ENCODE measurements at places on chromosomes 5 and 9.
A peak's percentile ranks its signal among the peaks of the same experiment; 100 is the strongest.

GRCh38 chr9:38281917-38282316 lies 110.6 kb upstream of the ALDH1B1 start:
- no peak for DNase-seq

GRCh38 chr5:35860686-35861085 lies 4.0 kb downstream of the IL7R start:
- no peak for DNase-seq

DNA sequence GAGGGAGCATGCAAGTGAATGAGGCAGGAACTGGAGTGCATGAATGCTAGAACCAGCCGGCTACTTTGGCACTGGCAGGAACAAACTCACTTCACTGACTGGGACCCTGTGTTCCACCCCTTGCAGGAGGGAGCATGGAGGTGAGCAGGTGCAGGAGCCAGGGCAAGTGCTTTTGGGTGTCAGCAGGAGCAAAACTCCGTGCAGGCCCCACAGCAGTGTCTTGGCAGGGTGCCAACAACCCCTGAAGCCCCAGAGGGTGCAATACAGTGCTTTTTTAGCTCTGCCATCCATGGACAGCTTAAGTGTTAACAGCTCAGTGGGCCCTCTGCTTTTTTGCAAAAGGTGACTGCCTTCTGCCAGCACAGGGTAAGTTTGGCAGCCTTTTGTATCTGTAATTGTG lies 245.8 kb upstream of the PCSK5 start:
- no peak for DNase-seq

GRCh38 chr5:1899201-1899600 lies 16.5 kb upstream of the IRX4 start:
- DNase-seq: no peak

DNA sequence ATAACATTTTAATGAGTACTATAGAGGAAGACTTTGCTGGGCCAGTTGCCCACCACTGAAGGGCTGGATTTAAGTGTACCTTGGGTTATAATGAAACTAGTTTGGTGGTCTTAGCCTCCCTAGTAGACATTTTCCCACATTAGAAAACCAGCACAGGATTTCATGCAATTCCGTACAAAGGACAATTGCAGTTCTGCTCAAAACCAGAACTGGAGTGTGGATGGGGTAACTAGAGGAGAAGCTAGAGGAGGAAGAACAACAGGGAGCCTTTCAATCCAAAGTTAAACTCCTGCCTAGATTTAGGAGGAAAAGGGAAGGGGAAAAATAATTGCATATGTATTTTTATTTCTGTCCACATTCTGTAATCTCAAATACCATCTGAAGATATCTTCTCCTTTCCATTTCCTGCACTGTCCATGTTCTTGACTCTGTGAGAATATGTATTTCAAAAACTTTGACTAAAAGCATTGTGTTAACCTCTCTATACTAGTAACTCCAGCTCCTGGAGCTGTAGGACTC lies 97.5 kb upstream of the SSBP2 start:
- DNase-seq: peak; percentile 66

GRCh38 chr5:138502121-138502520 lies 36.8 kb downstream of the EGR1 start:
- no peak for DNase-seq

DNA sequence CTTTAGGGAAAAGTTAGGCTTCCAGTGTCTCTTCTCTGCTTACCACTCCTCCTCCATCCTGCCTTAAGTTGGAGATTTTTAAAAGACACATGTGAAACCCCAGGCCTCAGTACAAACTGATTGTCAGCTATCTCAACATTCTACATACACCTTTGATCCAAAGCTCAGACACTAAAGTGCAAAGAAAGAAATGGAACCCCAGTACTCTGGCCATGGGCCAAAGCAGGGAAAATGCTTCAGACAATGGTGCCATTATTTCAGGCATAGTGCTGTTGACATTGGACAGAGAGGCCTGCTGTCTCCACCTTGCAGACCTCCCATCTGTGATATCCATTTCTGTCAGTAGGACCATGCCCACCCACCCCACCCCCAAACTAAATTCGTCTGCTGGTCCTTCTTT lies 49.1 kb downstream of the G3BP1 start:
- DNase-seq: no peak

GRCh38 chr9:89776795-89777525 lies 172.1 kb downstream of the GADD45G start:
- no peak for DNase-seq

- DNase-seq: no peak
These were observed 25.5 kb upstream of the STOM start for GRCh38 chr9:121395558-121395957.

DNA sequence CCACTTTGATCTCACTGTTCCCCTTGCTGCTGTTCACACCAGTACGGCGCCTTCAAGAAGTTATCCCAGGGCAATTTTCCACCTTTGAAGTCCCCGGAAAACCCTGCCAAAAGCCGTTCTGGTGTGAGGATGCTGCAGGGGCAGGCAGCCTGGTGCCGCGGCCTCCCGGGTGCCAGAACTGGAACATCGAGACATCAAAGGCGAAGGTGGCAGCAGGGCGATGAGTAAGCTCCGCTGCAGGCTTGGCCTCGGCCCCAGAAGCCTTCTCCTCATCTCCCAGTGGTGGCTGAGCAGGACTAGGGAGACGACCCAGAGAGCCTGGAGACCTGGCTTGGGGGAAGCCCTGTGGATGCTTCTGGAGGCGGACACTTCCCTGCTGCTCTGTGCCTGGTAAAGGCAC lies 115.3 kb upstream of the MSX2 start:
- peak; percentile 2 for DNase-seq

GRCh38 chr9:112479221-112479620 lies 7.4 kb upstream of the KIAA1958 start:
- DNase-seq: no peak

GRCh38 chr9:75039801-75040200 lies 11.7 kb upstream of the CARNMT1 start:
- DNase-seq: no peak

GRCh38 chr5:7845557-7845956 lies 5.4 kb downstream of the CFAP90 start:
- DNase-seq: no peak

GRCh38 chr9:7237473-7238246 lies 479.9 kb downstream of the KDM4C start:
- no peak for DNase-seq

DNA sequence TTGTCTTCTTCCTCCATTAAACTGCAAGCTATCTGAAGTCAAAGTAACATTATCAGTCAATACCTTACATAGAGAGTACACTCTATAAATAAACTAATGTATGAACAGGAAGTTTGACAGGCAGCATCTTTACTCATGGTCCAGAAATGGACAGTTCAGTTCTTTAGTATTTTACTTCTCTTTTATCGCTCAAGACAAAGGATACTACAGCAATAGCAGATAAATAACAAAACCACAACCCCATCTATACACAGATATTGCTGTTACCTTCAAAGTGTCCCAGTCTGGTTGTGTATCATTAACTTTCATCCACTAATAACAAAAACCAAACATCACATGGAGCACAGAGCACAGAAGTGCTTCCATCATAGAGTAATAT lies 46.4 kb downstream of the SEMA5A start:
- no peak for DNase-seq

DNA sequence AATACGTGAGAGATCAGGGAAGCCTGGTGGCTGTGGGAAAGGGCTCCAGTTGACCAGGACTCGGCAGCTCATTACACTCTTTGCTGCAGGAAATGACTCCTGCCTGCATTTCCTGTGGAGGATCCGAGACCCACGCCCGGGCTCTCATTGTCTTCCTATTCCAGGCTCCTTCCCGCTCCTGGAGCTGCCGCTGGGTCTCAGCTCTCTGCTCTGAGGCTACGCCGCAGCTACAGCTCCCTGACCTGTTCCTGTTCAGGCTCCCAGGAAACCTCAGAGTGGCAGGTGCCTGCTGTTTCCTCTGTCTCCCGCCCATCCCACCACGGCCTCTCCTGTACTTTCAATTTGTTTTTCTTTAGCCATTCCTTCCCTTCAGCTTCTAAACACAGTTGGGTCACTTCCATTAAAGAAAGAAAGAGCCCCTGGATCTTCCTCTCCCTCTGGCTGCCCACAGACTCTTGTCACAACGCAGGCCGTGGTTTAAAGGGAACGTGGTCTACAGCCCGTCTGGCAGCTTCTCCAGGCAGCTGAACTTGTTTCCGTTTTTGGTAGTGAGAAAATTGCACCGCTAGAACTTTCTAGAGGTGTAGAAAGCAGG lies 71.5 kb downstream of the IL6ST start:
- DNase-seq: peak; percentile 75
